ENCODE measurements at places on chromosomes 3 and 15.

DNA sequence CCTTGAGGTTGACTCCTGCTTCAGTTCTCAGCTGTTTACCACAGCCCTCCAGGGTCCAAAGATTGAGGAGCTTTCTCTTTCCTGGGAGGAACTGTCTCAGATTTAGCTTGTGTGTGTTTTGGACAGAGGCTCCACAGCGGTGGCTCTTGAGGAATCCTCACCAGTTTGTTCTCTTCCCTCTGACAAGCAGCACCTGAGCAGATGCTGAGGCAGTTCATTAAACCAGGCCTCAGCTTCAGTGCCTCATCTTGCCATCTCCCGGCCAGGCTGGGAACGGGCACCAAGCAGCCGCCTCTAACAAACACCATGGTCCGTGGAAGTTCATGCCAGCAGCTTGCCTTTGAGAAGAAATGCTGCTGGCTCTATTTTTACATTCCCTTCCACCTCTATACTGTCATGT is 25.8 kb upstream of the TIMP4 start:
- H3K4me3 ChIP-seq, result no peak overlapping the region
- no peak for DNase-seq
- H3K36me3 ChIP-seq, result no peaks in the 10 kb centered on the region
- H3K4me1 ChIP-seq, result no peaks in the 10 kb centered on the region
- no peaks in the 10 kb centered on the region for H3K27me3 ChIP-seq

DNA sequence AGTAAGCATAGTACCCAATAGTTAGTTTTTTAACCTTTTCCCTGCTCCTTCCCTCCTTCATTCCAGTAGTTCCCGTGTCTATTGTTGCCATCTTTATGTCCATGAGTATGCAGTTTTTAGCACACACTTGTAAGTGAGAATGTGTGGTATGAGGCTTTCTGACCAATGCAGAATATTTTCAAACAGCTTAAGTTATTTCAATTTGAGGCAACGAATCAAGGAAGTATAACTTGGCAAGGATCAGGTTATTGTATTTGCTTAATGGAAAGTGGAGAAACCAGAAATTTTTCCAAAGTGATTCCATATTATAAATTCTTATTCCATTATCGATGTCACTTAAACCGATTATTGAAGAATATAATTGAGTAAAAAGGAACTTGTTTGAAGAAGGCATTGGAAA is 954.8 kb downstream of the GBE1 start:
- no peak overlapping the region for H3K4me3 ChIP-seq
- no peaks in the 10 kb centered on the region for H3K4me1 ChIP-seq
- no peak overlapping the region for H3K27ac ChIP-seq
- H3K27me3 ChIP-seq, result no peaks in the 10 kb centered on the region
- no peak for DNase-seq

DNA sequence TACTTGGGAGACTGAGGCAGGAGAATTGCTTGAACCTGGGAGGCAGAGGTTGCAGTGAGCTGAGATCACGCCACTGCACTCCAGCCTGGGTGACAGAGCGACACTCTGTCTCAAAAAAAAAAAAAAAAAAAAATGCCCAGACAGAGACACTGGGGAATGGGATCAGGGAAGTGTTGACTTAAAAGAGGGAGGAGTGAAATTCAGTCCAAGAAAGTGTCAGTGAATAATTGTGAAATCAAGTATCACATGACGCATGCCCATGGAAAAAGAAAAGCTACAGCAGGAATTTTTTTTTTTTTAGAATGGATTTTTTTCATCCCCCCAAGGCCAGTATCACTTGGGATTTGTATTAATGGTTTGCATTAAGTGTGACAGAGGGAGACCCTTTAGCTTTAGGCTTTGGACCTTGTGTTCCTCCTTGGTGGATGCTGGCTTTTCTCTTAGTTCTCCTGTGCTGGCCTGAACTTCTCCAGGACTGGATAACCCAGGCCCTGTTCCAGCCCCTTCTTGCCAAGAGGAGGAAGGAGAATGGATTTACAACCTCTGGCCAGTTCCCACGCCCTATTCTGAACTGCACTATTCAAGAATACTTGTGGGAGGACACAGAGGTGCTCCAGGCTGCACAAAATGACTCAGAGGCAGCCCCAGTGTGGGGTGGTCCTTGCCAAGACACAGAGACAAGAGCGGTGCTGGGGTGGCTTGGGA is 36.7 kb upstream of the ZNF774 start:
- no peaks in the 10 kb centered on the region for H3K27me3 ChIP-seq
- peak; percentile 72 for DNase-seq
- H3K27ac ChIP-seq, result no peak overlapping the region
- peaks cover 9% of the 10 kb centered on the region for H3K4me1 ChIP-seq

DNA sequence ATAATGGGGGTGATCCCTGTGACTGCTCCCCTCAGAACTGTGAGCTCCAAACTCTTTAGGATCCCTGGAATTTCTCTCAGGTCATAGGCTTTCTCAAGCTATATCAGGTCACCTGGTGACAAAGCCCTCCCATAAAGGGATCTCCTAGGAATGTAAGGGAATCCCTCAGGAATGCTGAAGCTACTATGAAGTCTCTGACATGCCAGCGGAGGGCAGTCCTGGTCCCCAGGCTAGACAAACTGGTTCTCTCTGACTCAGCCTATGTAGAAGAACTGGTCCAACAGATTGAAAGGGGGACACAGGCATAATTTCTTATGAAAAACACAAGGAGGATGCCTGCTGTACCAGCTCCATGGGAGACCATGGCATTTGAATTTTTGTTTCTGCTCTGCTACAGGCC is 6.7 kb downstream of the LPCAT4 start:
- H3K27me3 ChIP-seq, result no peaks in the 10 kb centered on the region
- H3K4me1 ChIP-seq, result no peaks in the 10 kb centered on the region
- H3K27ac ChIP-seq, result no peak overlapping the region
- no peak overlapping the region for H3K4me3 ChIP-seq
- H3K36me3 ChIP-seq, result no peaks in the 10 kb centered on the region
- no peak for DNase-seq

GRCh38 chr3:52679199-52679538 is 6.5 kb downstream of the PBRM1 start:
- H3K4me1 ChIP-seq, result peaks cover 35% of the 10 kb centered on the region
- no peaks in the 10 kb centered on the region for H3K36me3 ChIP-seq
- H3K27me3 ChIP-seq, result no peaks in the 10 kb centered on the region
- no peak overlapping the region for H3K27ac ChIP-seq

GRCh38 chr3:39234651-39235050 is 42.3 kb upstream of the XIRP1 start:
- H3K36me3 ChIP-seq, result no peaks in the 10 kb centered on the region
- H3K4me1 ChIP-seq, result no peaks in the 10 kb centered on the region
- H3K27me3 ChIP-seq, result no peaks in the 10 kb centered on the region
- H3K4me3 ChIP-seq, result no peak overlapping the region
- DNase-seq, result no peak

GRCh38 chr3:23900744-23901143 is 16.0 kb downstream of the NKIRAS1 start:
- no peak overlapping the region for H3K27ac ChIP-seq
- H3K27me3 ChIP-seq, result no peaks in the 10 kb centered on the region
- DNase-seq, result no peak
- H3K4me3 ChIP-seq, result no peak overlapping the region

GRCh38 chr3:38985581-38985980 is 66.2 kb downstream of the SCN11A start:
- H3K36me3 ChIP-seq, result no peaks in the 10 kb centered on the region
- no peak for DNase-seq
- no peaks in the 10 kb centered on the region for H3K4me1 ChIP-seq
- H3K27me3 ChIP-seq, result no peaks in the 10 kb centered on the region
- H3K4me3 ChIP-seq, result no peak overlapping the region

- DNase-seq, result no peak
- no peaks in the 10 kb centered on the region for H3K27me3 ChIP-seq
- H3K4me1 ChIP-seq, result no peaks in the 10 kb centered on the region
- H3K4me3 ChIP-seq, result no peak overlapping the region
- no peak overlapping the region for H3K27ac ChIP-seq
These were observed 692.7 kb upstream of the SGO1 start for GRCh38 chr3:20878691-20879090.

GRCh38 chr3:127789051-127789450 is 33.3 kb downstream of the MGLL start:
- H3K4me1 ChIP-seq, result peaks cover 54% of the 10 kb centered on the region
- H3K4me3 ChIP-seq, result no peak overlapping the region
- H3K27ac ChIP-seq, result no peak overlapping the region
- H3K36me3 ChIP-seq, result no peaks in the 10 kb centered on the region
- H3K27me3 ChIP-seq, result no peaks in the 10 kb centered on the region
- no peak for DNase-seq

DNA sequence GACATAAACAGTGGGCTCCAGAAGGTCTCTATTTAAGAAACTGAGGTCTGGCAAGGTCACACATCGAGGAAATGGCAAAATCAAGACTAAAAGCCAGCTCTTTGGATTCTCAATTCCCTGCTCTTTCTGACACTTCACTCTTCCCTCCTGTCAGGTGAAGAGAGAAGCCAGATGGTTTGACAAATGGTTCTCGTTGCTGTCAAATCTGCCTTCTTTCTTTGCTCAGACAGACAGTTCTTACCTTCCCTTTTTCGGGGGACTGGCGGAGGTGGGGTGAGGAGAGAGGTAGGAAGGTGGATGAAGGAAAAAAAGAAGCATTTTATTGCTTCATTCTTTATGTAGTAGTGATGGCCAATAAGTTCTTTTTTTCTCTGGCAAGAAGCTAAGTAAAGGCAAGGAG is 133.4 kb downstream of the LPP start:
- no peak overlapping the region for H3K27ac ChIP-seq
- H3K36me3 ChIP-seq, result no peaks in the 10 kb centered on the region
- H3K4me1 ChIP-seq, result peaks cover 25% of the 10 kb centered on the region
- no peak for DNase-seq
- H3K4me3 ChIP-seq, result no peak overlapping the region
- H3K27me3 ChIP-seq, result no peaks in the 10 kb centered on the region

GRCh38 chr3:56467801-56468183 is 475 bp downstream of the ERC2 start:
- H3K36me3 ChIP-seq, result no peaks in the 10 kb centered on the region
- H3K27ac ChIP-seq, result no peak overlapping the region
- no peak for DNase-seq
- H3K27me3 ChIP-seq, result no peaks in the 10 kb centered on the region

DNA sequence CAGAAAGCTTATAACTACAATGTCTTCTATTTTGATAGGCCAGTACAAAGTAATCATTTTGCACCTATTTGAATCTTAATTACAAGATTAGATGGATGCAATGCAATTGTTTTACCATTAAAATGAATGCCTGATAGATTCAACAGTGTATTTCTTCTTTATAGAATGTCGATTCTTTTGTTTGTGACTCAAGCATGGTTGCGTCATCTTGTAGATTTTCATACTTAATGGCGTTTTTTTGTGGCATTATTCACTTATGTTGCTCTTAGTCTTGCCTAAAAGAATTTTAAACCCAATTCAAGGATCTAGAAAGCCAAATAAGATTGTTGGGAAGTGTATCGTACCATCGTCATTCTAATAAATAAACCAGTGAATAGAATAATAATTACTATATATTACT is 21.4 kb downstream of the ZBTB38 start:
- H3K27ac ChIP-seq, result no peak overlapping the region
- H3K4me1 ChIP-seq, result peaks cover 21% of the 10 kb centered on the region
- no peaks in the 10 kb centered on the region for H3K36me3 ChIP-seq
- H3K27me3 ChIP-seq, result no peaks in the 10 kb centered on the region
- no peak overlapping the region for H3K4me3 ChIP-seq

- H3K36me3 ChIP-seq, result no peaks in the 10 kb centered on the region
- H3K27ac ChIP-seq, result no peak overlapping the region
- H3K4me3 ChIP-seq, result peak overlapping the region; percentile 19
- peak; percentile 85 for DNase-seq
These were observed 122.2 kb upstream of the WNT5A start for GRCh38 chr3:55609230-55609827.

DNA sequence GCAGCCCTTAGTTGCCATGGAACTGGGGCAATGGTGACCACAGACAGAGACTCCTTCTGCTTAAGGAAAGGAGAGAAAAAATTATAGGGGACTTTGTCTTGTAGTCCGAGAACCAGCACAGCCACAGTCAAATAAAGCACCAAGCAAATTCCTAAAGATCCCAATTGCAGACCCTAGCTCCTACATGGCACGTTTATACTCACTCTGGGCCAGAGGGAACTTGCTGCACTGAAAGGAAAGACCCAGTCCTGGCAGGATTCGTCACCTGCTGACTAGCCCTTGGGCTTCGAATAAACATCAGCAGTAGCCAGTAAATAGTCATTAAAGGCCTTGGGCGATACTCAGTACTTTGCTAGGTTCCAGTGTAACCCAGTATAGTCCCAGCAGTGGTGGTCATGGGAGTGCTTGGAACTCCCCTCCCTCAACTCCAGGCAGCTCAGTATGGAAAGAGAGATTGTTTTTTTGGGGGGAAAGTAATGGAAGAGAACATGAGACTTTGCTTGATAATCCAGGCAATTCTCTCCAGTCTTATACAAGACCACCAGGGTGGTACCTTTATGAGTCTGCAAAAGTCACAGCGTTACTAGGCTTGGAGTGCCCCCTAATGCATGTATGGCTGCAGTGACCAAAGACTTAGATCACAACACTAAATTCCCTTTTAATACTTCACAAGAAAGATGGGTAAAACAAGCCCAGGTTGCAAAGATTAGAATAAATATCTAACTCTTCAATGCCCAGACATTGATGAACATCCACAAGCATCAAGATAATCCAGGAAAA is 66.4 kb upstream of the AGTR1 start:
- no peak overlapping the region for H3K4me3 ChIP-seq
- no peaks in the 10 kb centered on the region for H3K36me3 ChIP-seq
- no peaks in the 10 kb centered on the region for H3K4me1 ChIP-seq

DNA sequence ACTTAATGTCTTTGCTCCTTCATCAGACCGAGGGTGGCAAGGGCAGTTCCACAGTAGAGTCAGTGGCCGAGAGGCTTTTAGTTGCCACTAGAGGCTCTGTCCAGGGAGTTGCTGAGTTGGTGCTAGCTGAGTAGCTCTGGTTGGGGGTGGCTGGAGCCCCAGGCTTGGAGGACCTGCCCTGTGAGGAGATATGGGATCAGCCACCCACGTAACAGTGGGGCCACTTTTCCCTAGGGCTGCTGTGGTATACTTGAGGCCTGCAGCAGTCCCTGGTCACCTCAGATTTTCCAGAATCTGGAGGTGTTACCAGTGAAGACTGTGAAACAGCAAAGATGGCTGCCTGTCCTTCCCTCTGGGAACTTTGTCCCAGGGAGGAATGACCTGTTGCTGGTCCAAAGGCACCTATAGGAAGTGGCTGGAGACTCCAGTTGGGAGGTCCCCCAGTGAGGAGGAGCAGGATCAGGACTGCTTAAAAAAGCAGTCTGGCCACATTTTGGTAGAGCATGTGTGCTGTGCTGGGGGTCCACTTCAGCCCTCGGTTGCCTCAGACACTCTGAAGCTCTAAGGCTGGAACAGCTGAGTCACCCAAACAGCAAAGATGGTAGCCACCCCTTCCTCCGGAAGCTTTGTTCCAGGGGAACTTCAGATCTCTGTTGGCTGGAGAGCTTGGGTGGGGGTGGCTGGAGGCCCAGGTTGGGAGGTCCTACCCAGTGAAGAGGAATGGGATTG is 72.9 kb downstream of the AKAP13 start:
- H3K4me3 ChIP-seq, result no peak overlapping the region
- DNase-seq, result no peak
- H3K27me3 ChIP-seq, result no peaks in the 10 kb centered on the region
- no peaks in the 10 kb centered on the region for H3K36me3 ChIP-seq

- H3K36me3 ChIP-seq, result no peaks in the 10 kb centered on the region
- no peak for DNase-seq
- H3K27me3 ChIP-seq, result no peaks in the 10 kb centered on the region
- no peak overlapping the region for H3K27ac ChIP-seq
- H3K4me3 ChIP-seq, result no peak overlapping the region
- no peaks in the 10 kb centered on the region for H3K4me1 ChIP-seq
These were observed 68.7 kb downstream of the SUMF1 start for GRCh38 chr3:4398120-4398940.

- H3K27me3 ChIP-seq, result no peaks in the 10 kb centered on the region
- H3K27ac ChIP-seq, result no peak overlapping the region
- H3K4me3 ChIP-seq, result no peak overlapping the region
These were observed 489.1 kb downstream of the ROBO1 start for GRCh38 chr3:79278681-79279080.
